Gastroesophageal sphincter (tissue), 4 donors: ENCODE measurements at places on chromosomes 4 and X. TPM values are rescaled to one million over a fixed set of nuclear protein-coding genes. Genes with fewer than 3 reads are reported as not detected.

The TLR2 gene
- total RNA-seq, result 4.3 TPM

The GLOD5 gene
- total RNA-seq, result not detected

The H2BW2 gene
- not detected for total RNA-seq

The XIAP gene
- 41.9 TPM for total RNA-seq

The GEMIN8 gene
- total RNA-seq, result 11.0 TPM

DNA sequence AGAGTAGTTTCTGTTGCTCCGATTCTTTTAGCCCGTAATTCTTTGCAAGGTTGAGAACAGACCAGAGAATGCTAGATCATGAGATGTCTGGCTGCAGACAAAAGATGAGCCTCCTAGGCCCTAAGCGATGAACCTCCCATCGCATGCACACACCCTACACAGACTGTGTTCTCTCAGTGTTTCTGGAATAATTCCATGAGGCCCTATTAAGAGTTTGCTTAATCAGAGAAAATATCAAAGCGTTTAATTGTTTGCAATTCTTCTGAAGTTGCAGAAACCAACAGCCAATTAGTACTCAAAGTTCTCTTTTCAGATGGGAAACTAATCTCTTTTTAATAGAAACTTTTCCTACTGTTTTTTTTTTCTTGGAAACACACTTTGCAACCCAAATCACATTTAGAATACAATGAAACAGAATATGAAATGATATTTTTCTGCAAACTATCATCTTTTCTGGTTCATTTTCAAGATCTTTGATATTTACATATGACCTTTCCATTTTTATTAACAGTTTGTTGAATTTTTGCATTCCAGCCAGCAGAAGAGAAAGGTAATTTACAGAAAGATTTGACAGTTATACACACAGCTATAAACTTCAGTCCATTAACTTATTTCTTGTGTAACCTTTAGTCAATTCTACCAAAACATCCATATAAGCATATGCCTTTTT is 1525.6 kb downstream of the ARAP2 start:
- no peak for ATAC-seq

DNA sequence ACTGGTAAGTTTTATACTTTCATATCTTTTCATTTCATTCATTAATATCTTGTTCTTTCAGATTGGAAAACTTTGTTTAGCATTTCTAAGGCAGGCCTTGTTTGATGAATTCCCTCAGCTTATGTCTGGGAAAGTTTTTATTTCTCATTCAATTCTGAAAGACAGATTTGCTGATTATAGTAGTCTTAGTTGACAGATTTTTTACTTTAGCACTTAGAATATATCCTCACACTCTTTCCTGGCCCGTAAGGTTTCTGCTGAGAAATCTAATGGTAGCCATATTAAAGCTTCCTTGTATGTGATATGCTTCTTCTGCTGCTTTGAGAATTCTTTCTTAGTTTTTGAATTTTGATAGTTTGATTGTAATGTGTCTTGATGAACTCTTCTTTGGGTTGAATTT is 296.6 kb downstream of the CHIC1 start:
- no peak for ATAC-seq

DNA sequence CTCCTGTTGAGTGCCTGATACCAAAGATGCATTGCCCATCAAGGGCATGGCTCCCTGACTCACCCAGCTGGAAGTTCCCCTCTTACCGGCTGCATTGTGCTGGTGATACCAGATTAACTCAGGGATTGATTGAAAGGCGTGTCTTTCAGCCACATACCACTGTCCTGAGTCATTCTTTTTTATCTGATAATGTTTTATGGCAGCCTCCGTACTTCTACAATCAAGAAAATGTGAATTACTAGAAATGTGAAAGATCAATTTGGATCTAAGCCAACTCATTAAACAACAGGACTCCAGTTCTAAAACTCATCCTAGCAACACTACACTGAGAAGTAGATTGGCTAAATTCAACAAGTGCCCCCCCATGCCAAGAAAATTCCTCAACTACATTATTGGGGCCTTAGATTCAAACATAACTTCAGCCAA is 40.0 kb downstream of the TXK start:
- no peak for ATAC-seq

- no peak for ATAC-seq
Measured at GRCh38 chr4:153834901-153835300, 46.0 kb upstream of the SFRP2 start.

GRCh38 chrX:68895778-68896177 is 67.0 kb downstream of the EFNB1 start:
- no peak for ATAC-seq

- ATAC-seq, result no peak
Measured at GRCh38 chr4:110137829-110138228, 60.6 kb downstream of the ELOVL6 start.

DNA sequence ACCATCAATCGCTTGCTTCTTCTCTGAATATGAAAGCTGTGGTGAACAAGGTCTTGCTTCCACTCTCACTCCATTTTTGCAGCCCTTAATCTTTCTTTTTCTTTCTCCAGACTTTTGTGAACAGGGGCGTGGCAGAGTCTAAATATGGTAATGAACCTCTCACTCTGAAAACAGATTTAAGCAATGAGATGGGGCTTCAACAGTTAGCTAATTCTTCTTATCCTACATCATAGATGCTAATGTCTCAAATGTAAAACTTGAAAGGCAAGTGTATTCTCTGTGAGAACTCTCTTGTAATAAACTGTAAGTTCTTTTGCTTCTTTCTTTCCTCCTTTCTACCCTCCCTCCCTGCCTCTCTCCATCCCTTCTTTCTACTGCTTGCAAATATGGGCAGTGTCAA is 106.5 kb upstream of the ANK2 start:
- no peak for ATAC-seq

- no peak for ATAC-seq
Measured at GRCh38 chr4:63460075-63460474, 949.2 kb downstream of the TECRL start.

DNA sequence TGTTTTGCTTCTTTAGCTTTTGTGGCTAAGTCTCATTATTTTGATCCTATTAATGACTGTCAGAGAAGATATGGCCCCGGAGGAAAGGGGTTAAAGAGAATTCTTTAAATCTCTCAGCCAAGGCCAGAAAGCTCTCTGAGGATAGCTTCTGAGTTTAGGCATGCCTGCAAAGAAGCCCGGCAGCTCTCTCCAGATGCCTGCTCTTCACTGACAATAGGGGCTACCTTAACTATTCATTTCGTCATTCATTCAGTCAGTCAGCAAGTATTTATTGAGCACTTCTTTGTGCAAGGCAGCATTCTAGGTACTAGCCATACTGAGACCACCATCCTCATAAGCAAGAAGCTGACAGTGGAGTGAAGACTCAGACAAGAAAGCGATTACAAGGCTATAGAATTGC is 34.0 kb upstream of the BMP15 start:
- ATAC-seq, result no peak

DNA sequence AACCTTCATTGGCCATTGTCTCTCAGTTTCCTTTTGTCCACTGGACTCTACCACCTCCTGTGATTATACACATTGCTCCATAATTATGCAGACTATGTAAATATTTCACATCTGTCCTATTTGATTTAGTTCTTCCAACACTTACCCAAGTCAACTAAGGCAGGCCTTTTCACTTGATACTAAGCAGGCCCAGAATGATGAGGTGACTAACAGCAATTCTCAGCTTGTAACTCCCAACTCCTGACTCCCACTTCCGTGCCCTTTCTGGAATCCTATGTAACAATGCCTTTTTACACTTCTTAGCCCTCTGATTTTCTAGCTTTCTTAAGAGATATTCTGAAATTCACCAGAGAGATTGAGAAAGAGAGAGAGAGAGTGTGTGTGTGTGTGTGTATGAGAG is 6.6 kb downstream of the PAK3 start:
- no peak for ATAC-seq

DNA sequence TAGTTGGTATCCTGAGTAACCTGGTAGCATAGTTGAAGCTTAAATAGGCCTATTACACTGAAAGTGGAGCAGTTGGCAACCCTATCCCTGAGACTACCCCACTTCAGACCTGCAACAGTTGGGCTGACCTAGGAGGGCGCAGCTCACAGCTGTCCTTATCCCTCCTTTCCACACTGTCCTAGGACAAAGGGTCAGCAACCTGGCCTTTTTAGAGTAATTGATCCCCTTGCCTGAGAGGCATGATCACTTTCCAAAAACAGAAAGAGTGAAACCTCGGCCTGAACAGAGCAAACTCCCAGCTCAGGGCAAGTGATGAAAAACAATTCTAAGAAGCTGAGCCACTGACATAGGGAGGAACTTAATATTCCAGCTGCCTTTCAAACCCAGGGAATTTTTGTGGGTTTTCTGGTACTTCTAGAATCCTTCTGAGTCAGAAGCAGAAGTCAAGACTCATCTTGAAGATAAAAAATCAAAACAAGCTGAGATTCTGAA is 94.9 kb upstream of the MYOZ2 start:
- ATAC-seq, result peak; percentile 35

DNA sequence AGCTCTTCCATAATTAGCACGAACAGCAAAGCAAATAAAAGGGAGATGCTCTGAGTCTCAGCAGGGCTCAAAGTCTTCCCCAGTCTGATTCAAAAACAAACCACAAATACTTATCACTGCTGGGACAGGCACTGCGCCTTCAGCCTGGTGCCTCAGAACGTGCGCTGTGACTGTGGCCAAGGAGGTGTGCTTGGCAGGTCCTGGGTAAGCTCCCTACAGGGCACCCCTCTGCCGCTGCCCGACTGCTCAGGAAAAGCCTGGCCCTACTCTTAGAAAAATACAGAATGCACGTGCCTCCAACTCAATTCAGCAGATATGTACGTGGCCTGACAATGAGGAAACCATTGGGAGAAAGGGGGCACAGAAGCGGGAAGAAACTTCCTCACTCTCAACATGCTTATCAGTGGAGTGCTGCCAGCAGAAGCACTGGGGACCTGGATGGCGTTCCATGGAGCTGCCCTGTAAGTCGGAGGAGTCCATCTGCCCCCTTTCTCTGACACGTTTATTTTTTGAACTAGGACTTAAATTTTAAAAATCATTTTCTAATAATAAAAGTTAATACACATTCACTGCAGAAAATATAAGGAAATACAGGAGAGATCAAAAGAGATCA is 86.8 kb downstream of the GATB start:
- no peak for ATAC-seq

DNA sequence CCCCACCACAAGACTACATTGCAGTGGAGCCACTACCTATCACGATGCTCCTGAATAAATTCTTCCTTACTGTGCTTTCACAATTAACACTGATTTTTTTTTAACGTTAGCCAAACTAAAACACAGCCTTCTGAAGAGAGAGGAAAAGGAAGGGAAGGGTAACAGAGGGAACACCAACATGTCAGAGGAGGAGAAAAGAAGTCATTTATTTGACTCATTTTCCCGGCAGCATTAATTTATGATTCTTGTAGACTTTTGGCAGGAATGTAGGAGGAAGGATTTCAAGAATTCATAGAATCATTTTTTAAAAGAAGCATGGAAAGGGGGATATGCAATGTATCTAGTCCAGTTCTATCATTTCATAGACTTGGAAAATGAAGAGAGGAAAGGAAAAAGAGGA is 74.3 kb upstream of the IQCM start:
- no peak for ATAC-seq

DNA sequence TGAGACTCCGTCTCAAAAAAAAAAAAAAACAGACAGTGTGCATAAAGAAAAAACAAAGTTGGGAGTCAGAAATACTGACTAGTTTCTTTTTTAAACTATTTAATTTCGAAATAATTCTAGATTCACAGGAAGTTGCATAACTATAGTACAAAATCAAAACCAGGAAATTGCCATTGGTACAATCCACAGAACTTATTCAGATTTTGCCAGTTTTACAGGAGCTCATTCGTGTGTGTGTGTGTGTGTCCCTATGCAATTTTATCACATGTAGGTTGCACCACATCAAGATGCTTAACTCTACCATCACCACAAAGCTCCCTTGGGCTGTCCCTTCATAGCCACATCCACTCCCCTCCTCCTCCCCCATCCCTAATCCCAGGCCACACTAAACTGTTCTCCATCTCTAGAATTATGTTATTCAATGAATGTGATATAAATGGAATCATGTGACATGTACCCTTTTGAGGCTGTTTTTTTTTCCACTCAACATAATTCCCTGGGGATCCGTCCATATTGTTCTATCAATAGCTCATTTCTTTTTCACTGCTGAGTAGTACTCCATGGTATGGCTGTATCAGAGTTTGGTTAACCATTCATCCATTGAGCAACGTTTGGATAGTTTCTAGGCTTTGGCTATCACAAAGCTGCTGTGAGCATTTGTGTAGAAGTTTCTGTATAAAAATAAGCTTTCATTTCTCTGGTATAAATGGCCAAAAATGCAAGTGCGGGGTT is 16.3 kb upstream of the DDX3X start:
- ATAC-seq, result peak; percentile 34

GRCh38 chr4:88522702-88523324 is 763 bp downstream of the PYURF start:
- no peak for ATAC-seq

DNA sequence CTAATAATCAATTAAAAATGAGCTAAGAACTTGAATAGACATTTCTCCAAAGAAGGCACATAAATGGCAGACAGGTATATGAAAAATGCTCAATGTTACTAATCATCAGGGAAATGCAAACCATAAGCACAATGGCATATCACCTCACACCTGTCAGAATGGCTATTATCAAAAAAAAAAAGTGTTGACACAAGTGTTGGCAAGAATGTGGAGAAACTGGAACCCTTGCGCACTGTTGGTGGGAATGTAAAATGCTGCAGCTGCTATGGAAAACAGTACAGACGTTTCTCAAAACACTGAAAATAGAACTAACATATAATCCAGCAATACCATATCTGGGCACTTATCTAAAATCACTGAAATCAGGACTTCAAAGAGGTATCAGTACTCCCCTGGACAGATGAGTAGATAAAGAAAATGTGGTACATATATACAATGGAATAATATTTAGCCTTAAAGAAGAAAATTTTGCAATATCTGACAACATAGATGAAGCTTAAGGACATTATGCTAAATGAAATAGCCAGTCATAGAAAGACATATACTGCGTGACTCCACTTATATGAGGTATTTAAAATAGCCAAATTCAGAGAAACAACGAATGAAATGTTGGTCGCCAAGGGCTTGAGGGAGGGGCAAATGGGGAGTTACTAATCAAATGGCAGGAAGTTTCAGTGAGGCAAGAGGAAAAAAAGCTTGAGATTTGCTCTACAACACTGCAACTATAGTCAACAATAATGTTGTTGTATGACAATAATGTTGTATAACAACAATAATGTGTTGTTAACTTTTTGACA is 175.5 kb downstream of the WDFY3 start:
- ATAC-seq, result no peak

- ATAC-seq, result no peak
Measured at GRCh38 chrX:46463682-46464081, 81.5 kb downstream of the ZNF674 start.

GRCh38 chr4:72701987-72702819 is 133.2 kb upstream of the ADAMTS3 start:
- ATAC-seq, result peak; percentile 36

- no peak for ATAC-seq
Measured at GRCh38 chr4:181204109-181204508, 1039.1 kb upstream of the TENM3 start.

DNA sequence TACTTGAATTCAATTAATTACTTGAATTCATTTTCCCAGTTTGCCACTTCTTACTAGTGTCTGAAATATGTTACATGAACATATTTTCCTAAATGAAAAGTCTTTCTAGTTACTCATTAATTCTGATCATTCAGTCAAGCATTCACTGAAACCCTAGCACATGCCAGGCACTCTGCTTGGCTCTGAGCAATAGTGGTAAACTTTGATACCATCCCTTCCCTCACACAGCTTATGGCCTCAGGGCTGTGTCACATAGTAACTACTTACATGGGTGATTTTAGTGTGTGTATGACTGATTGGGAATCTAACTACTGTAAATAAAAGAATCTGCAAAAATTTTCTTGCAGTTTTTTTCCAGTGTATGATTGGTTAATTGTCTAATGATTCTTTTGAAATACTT is 32.7 kb downstream of the METAP1 start:
- no peak for ATAC-seq

GRCh38 chr4:181698221-181698620 is 545.0 kb upstream of the TENM3 start:
- ATAC-seq, result no peak
